ENCODE measurements at places on chromosomes 1 and 21. TPM values are rescaled to one million over a fixed set of nuclear protein-coding genes. Genes with fewer than 3 reads are reported as not detected.

DNA sequence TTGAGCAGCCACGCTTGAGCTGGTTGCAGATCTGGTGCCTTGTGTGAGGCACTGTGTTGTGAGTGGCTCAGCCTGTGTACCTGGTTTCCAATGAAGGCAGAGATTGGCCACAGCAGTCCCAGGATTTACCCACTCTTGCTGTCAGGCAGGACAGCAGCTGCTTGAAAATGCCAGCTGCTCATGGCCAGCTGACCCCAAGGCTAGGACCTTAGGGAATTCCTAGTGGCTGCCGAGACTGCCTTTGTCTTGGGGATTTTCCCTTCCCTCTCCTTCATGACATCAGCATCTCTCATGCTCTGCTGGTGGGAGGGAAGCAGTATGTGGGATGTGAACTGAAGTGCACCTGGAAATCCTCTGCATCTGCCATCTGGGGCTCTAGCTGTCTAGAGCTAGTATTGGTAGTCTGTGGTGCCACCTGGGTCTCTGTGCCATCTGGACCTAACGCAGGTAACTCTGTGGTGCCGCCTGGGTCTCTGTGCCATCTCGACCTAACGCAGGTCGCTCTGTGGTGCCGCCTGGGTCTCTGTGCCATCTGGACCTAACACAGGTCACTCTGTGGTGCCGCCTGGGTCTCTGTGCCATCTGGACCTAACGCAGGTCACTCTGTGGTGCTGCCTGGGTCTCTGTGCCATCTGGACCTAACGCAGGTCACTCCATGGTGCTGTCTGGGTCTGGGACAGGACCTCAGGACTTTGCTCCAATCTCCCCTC, 3.8 kb upstream of the LRRC47 start:
- no peaks in the 10 kb centered on the region for H3K36me3 ChIP-seq
- H3K4me1 ChIP-seq = peaks cover 20% of the 10 kb centered on the region
- H3K27ac ChIP-seq = no peak overlapping the region

DNA sequence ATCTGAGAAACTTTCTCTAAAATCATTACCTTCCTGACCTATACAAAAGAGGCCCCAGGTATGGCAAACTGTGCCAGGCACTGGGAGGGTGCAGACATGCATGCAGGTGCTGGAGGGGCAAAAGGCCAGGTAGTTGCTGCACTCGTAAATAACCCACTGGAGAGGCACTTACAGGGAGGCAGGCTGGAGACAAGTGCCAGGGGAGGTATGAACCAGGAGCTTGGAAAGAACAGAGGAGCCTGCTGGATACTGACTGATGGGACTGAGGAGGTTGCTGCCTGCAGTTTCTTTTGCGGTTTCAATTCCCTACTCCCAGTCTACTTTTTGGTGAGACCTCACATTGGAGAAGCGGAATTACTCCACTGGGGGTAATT, 113.9 kb downstream of the DSCAM start:
- H3K4me3 ChIP-seq = no peak overlapping the region
- no peak for DNase-seq
- H3K27ac ChIP-seq = no peak overlapping the region
- no peaks in the 10 kb centered on the region for H3K4me1 ChIP-seq

- H3K27me3 ChIP-seq = no peaks in the 10 kb centered on the region
- no peak overlapping the region for H3K4me3 ChIP-seq
- no peak for DNase-seq
- H3K27ac ChIP-seq = no peak overlapping the region
These were observed 4.4 kb downstream of the F13B start for GRCh38 chr1:197062692-197063091.

DNA sequence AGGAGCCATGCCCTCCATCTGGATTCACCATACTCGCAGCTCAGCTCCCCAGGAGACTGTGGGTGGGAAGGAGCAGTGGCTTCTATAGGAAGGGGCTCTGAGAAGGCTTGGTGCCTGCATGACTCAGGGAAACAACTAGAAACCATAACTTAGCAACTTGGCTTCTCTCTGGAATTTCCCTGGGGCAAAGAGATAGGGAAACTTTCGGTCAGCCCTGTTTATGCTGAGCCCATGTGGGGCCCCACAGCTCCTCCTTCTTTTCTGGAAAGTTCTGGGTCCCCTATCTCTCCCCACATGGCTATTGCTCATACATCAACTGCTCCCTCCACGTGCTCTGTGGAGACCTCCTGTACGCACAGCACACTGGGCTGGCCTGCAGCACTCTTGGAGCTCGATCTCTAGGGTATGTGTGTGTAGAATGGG, 39.3 kb downstream of the PLEKHA6 start:
- H3K27ac ChIP-seq = peak overlapping the region; percentile 44
- peak overlapping the region; percentile 25 for H3K4me3 ChIP-seq
- no peaks in the 10 kb centered on the region for H3K36me3 ChIP-seq
- peak; percentile 86 for DNase-seq
- H3K4me1 ChIP-seq = peaks cover 33% of the 10 kb centered on the region
- H3K27me3 ChIP-seq = peaks cover 8% of the 10 kb centered on the region

DNA sequence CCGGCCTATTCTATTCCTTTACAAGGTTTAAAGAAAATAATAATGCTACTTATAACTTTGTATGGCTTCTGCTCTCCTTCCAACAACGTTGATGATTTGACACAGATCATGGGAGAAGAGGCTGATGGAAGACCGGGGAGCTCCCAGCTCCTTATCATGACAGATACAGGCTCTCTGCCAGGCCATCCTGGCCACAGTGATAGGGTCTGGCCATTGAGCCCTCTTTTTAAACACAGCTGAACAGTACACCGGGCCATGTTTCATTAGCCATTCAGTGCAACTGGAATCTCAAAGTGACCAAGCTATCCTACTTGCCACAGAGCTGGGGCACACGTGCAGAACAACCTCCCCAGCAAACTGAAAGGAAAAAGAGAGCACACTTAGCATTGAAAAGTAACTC, 34.9 kb downstream of the DNAJC11 start:
- no peak for DNase-seq
- H3K4me3 ChIP-seq = no peak overlapping the region
- H3K27ac ChIP-seq = no peak overlapping the region
- no peaks in the 10 kb centered on the region for H3K4me1 ChIP-seq
- no peaks in the 10 kb centered on the region for H3K27me3 ChIP-seq

- no peaks in the 10 kb centered on the region for H3K36me3 ChIP-seq
- peaks cover 29% of the 10 kb centered on the region for H3K27me3 ChIP-seq
- H3K4me1 ChIP-seq = no peaks in the 10 kb centered on the region
- H3K27ac ChIP-seq = no peak overlapping the region
- no peak overlapping the region for H3K4me3 ChIP-seq
These were observed 29.7 kb downstream of the UBE2T start for GRCh38 chr1:202311875-202312635.

DNA sequence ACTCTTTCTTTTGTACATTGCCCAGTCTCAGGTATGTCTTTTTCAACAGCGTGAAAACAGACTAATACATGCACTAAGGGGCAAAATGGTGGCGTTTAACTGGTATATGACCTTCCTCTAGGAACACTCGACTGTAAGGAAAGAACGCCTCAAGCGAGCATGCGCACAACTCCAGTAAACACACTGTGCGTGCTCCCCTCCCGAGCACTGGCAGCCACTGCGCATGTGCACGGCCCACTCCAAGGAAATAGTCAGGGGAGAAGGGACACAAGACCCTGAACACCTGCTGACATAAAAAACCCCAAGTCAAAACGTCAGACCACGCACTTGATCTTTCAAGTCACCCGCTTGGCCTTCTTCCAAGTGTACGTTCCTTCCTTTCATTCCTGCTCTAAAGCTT, 173.5 kb downstream of the NPHP4 start:
- DNase-seq = no peak
- H3K4me1 ChIP-seq = no peaks in the 10 kb centered on the region
- no peaks in the 10 kb centered on the region for H3K27me3 ChIP-seq
- H3K36me3 ChIP-seq = no peaks in the 10 kb centered on the region
- no peak overlapping the region for H3K4me3 ChIP-seq
- H3K27ac ChIP-seq = no peak overlapping the region

GRCh38 chr1:206803221-206803730, 31.0 kb upstream of the IL10 start:
- H3K4me3 ChIP-seq = no peak overlapping the region
- H3K4me1 ChIP-seq = peaks cover 7% of the 10 kb centered on the region
- DNase-seq = no peak
- peaks cover 4% of the 10 kb centered on the region for H3K27me3 ChIP-seq
- no peaks in the 10 kb centered on the region for H3K36me3 ChIP-seq

DNA sequence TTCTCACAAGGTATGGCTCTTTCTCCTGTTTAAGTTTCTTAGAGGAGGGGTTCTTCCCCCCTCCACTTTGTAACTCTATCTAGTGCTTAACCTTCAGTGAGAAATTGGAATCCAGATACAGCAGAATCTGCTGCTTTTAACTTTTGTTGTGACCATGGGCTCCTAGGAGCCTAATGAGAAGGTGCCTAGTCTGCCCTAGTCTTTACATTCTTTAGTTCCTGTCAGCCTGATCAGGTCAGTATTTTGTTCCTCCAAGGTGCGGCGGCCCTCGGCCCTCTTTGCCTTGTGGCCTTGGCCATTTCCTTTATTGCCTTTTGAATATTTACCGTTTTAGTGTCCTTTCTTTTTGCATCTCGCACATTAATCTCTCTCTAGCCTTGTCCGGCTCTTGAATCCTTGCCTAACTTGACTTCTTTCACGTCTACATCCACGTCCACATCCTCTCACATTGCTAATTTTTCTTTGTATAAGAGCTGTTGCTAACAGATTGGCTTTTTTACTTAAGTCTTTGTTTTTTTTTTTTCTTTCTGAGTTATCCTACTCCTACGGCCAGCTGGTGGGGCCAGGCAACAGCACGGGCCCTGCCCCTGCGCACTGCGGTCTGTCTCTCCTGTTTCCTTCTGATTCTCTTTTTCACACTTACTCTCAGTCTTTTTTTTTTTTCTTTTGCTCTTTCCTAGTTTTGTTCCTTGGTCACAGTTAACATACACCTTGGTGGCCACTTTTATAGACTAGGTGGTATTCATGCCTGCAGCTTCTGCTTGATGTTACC, 49.0 kb downstream of the SFPQ start:
- H3K27ac ChIP-seq = no peak overlapping the region
- H3K4me1 ChIP-seq = no peaks in the 10 kb centered on the region
- H3K4me3 ChIP-seq = no peak overlapping the region
- no peaks in the 10 kb centered on the region for H3K36me3 ChIP-seq
- DNase-seq = no peak

DNA sequence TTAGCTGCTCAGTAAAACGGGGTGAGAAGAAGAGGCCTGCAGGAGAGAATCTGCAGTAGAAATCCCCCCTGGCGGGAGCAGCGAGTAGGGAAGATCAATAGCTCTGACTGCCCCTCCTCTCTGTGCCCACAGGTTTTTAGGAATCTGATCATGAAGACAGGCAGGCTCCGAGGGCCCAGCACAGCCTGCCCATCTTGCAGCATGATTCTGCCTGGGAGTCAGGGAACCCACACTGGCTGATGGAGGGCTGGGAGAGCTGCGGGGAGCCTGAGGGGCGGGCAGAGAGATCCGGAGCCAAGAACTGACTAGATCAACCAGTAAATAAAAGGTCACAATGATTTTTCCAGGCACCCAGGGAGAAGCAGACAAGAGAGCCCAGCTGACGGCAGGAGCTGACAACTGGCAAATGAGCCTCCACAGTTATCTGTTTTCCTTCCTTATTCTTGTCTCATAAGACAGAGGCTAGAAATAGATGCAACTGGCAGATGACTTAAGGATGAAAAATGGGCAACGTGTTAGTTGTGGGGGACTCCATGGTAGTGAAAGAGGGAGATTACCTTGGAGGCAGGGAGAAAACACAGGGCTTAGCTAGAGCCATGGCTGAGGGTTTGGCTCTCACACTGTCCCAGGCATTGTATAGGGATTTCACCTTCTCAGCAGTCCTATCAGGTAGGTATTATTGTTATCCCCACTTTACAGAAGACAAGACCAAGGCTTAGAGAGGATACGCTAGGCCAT, 116.2 kb downstream of the PLXNA2 start:
- no peaks in the 10 kb centered on the region for H3K27me3 ChIP-seq
- H3K27ac ChIP-seq = no peak overlapping the region
- H3K4me1 ChIP-seq = no peaks in the 10 kb centered on the region
- no peaks in the 10 kb centered on the region for H3K36me3 ChIP-seq
- no peak overlapping the region for H3K4me3 ChIP-seq

- peaks cover 9% of the 10 kb centered on the region for H3K4me1 ChIP-seq
- no peak overlapping the region for H3K4me3 ChIP-seq
- peaks cover 8% of the 10 kb centered on the region for H3K36me3 ChIP-seq
- H3K27ac ChIP-seq = peak overlapping the region; percentile 24
These were observed 51.5 kb downstream of the PTPRF start for GRCh38 chr1:43582162-43582566.

The NUDT17 gene
- total RNA-seq = 1.8 TPM

The NES gene
- total RNA-seq = 1.5 TPM

Measured in osteoblast (primary cell).